ENCODE measurements at places on chromosomes 2 and 18. TPM values are rescaled to one million over a fixed set of nuclear protein-coding genes. Genes with fewer than 3 reads are reported as not detected.

Gene NFATC1
- 36.9 TPM for total RNA-seq

- DNase-seq, result no peak
- H3K4me1 ChIP-seq, result no peaks in the 10 kb centered on the region
- H3K27ac ChIP-seq, result no peak overlapping the region
- H3K27me3 ChIP-seq, result peaks cover 5% of the 10 kb centered on the region
- no peak overlapping the region for H3K4me3 ChIP-seq
- no peaks in the 10 kb centered on the region for H3K36me3 ChIP-seq
These were observed 12.5 kb downstream of the MSTN start for GRCh38 chr2:190050001-190050400.

DNA sequence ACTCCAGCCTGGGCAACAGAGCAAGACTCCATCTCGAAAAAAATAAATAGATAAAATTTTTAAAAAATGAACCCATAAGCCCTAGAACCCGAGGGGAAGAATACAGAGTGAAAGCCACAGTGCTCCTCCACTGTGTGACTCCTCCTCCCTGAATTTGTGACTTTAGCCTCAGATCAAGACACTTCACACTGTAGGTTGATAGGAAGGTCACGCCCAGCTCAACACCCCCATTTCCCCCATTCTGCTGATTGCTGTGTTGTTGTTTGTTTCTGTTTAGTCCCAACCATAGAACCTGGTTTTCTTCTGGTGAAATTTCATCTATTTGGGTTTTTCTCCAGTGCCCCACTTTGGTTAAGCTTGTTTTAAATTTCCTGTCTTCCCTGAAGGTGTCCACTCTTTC, 102.2 kb downstream of the VIT start:
- DNase-seq, result no peak

Gene DYNAP
- total RNA-seq, result not detected

GRCh38 chr2:129829588-129829987, 149.9 kb upstream of the RAB6C start:
- DNase-seq, result no peak
- peaks cover 3% of the 10 kb centered on the region for H3K27me3 ChIP-seq
- H3K4me1 ChIP-seq, result no peaks in the 10 kb centered on the region
- H3K4me3 ChIP-seq, result no peak overlapping the region
- no peak overlapping the region for H3K27ac ChIP-seq

DNA sequence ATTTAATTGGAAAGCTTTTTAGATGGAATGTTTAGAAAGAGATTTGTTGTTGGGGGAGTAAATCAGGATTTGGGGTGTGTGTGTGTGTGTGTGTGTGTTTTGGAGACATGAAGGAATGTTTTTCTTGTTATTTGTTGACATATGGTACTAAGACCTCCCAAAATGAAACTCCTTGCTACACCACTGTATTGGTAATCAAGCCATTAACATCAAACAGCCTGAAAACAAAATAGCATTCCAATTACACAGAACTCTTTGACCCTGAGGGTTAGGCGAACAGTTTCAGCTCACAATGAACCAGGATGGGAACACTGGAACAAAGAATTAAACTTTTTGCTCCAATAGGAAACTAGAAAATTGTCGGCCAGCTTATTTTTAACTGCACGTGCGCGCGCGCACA, 41.7 kb upstream of the DARS1 start:
- H3K4me1 ChIP-seq, result peaks cover 13% of the 10 kb centered on the region
- no peak overlapping the region for H3K27ac ChIP-seq
- DNase-seq, result no peak
- peaks cover 3% of the 10 kb centered on the region for H3K36me3 ChIP-seq
- no peak overlapping the region for H3K4me3 ChIP-seq
- no peaks in the 10 kb centered on the region for H3K27me3 ChIP-seq

DNA sequence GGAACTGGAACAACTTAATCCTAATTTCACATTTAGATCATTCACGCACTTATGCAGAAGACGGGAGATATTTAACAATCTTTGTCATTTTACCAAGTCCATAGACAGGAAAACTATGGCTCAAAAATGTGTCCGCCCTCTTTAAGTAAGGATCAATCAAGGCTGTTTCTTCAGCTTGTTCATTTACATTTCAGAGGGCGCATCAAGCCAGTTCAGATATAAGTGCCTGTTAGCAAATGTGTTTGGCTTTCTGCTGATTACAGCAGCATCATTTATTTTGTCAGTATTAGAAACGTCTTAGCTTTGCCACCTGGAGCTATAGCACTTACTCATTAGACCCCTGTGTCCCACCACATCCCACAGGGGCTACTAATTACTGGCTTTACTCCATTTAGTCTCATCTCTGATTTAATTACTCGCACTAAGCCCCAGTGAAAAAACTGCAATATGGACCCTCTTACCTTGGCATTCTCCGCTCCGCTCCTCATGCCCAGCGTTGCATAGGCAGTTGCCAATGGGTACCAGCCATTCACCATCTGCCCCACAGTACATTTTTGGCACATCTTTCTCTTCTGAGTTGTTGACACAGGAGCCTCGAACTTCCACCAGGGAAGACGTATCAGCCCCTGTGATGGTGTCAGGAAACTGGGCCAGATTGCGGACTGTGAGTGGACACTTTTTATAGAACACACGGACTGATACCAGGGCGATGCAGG, 8.7 kb downstream of the EPHA4 start:
- H3K27me3 ChIP-seq, result peaks cover 16% of the 10 kb centered on the region
- H3K36me3 ChIP-seq, result peaks cover 59% of the 10 kb centered on the region
- no peak for DNase-seq
- peaks cover 32% of the 10 kb centered on the region for H3K4me1 ChIP-seq
- no peak overlapping the region for H3K4me3 ChIP-seq

DNA sequence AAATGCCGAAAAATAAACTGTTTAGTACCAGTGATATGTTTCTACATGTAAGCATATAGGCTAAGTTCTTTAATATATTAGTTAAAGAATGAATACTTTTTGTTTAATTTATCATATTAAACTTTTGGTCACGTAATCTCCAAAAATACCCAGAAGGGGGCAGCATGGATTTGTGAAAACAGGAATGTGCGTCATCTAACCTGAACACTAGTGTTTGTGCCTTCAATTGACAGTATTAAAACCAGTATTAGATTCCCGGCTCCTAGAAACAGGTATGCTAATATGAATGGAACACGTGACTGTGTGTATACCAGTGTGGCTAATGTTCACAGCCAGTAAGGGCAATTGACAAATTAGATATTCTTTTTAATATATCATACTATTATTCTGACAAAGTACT, 51.8 kb downstream of the WDR7 start:
- H3K27ac ChIP-seq, result no peak overlapping the region
- no peaks in the 10 kb centered on the region for H3K27me3 ChIP-seq
- peaks cover 15% of the 10 kb centered on the region for H3K36me3 ChIP-seq
- DNase-seq, result peak; percentile 37

GRCh38 chr18:76859474-76860339, 37.4 kb downstream of the ZNF236 start:
- peak overlapping the region; percentile 3 for H3K4me3 ChIP-seq
- peak; percentile 56 for DNase-seq
- peak overlapping the region; percentile 77 for H3K27ac ChIP-seq
- H3K4me1 ChIP-seq, result peaks cover 29% of the 10 kb centered on the region
- H3K36me3 ChIP-seq, result peaks cover 27% of the 10 kb centered on the region

GRCh38 chr2:227804975-227805374, 8.7 kb upstream of the CCL20 start:
- H3K36me3 ChIP-seq, result no peaks in the 10 kb centered on the region
- peaks cover 3% of the 10 kb centered on the region for H3K27me3 ChIP-seq
- H3K27ac ChIP-seq, result no peak overlapping the region
- DNase-seq, result no peak
- H3K4me3 ChIP-seq, result no peak overlapping the region

- H3K4me1 ChIP-seq, result no peaks in the 10 kb centered on the region
- H3K4me3 ChIP-seq, result no peak overlapping the region
- no peak overlapping the region for H3K27ac ChIP-seq
These were observed 293.4 kb downstream of the XIRP2 start for GRCh38 chr2:167181688-167182087.

Gene TNFAIP6
- total RNA-seq, result not detected

DNA sequence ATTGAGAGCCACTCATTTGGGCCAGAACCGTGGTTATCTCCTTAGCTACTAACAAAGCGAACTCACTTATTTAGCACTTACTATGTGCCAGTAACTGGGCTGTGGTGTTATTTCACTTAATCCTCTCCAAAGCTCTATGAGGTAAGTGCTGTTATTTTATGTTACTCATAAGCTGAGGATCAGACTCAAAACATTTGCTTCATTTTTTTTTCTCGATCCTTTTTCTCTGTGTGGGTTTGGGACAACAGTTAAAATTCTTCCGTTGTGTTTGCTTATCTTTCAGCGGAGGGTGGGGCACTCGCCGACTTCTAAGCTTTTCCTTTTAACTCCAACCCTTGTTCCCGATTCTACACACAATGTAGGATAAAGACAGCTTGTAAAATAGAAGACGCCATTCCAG, 52.8 kb downstream of the TMEM178A start:
- H3K4me3 ChIP-seq, result no peak overlapping the region
- no peaks in the 10 kb centered on the region for H3K4me1 ChIP-seq
- H3K27ac ChIP-seq, result no peak overlapping the region
- H3K36me3 ChIP-seq, result no peaks in the 10 kb centered on the region
- no peak for DNase-seq
- peaks cover 19% of the 10 kb centered on the region for H3K27me3 ChIP-seq

- H3K36me3 ChIP-seq, result peaks cover 8% of the 10 kb centered on the region
- no peak for DNase-seq
- H3K4me1 ChIP-seq, result peaks cover 14% of the 10 kb centered on the region
- no peak overlapping the region for H3K27ac ChIP-seq
These were observed 70.4 kb upstream of the ST3GAL5 start for GRCh38 chr2:85959185-85959584.

Gene DYSF
- 0.12 TPM for total RNA-seq

Gene ASXL3
- not detected for total RNA-seq

DNA sequence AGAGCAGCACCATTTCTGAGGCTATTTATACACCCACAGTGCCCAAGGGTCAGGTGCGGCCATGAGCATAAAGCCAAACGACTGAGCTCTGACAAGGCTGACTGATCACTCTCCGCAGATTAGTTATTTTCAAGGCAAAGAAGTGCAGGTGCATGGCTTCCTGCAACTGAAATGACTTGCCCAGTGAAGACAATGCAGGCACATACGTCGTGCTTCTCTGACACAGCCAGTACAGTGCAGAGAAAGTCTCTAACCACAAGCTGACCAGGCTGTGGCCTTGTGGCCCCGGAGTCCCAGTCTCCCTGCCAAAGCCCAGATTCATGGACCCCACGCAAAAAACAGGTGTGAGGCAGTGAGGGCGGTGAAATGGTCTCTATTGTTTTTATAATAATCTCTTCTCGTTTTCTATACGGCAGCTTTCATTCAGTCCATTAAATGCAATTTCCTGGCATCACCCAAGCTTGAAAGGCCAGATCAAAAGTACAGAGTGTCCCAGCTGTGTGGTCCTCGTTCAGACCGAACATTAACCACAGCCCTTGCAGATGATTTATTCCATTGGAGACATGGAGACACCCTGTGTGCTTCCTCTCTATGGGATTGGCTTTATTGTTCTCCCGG, 447.0 kb upstream of the ID2 start:
- peaks cover 23% of the 10 kb centered on the region for H3K4me1 ChIP-seq
- H3K27me3 ChIP-seq, result peaks cover 5% of the 10 kb centered on the region
- no peak overlapping the region for H3K27ac ChIP-seq
- H3K36me3 ChIP-seq, result no peaks in the 10 kb centered on the region
- no peak for DNase-seq
- H3K4me3 ChIP-seq, result no peak overlapping the region

DNA sequence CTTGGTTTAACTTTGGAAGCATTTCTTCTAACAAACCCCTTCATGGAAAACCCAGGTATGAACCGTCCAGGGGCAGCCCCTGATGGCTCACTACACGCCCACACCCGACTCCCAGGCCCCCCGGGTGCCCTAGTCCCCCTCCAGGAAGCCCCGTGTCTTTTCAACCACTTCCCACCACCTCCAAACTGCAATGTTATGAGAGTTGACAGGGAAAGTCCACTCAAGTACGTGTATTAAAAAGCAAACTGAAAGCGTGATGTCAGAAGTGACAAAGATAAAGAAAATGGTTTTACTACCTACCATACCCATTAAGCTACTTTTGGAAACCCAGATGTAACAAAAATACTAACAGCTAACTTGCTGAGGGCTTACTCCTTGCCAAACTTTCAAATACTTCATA, 51.5 kb downstream of the L3MBTL4 start:
- H3K36me3 ChIP-seq, result no peaks in the 10 kb centered on the region
- no peak overlapping the region for H3K4me3 ChIP-seq
- no peaks in the 10 kb centered on the region for H3K4me1 ChIP-seq
- H3K27ac ChIP-seq, result no peak overlapping the region
- no peak for DNase-seq

DNA sequence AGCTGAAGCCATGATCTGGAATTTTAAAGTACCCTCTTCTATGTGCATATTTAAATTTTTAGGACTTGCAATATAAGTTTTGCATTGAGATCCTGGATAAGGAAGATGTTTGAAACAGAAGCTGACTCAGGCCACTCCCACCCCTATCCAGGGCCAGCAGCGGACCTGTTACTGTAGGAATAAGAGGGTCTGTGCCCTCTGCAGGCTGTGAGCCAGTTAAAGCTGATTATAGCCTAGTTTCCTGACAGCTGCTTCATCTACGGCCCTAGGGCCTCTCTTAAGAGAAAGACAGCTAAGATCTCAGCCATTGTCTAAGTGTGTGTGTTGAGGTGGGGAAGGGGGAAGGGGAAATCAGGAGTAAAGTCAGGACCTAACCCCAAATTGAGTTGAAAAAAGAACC, 234.0 kb downstream of the HAUS1 start:
- peaks cover 5% of the 10 kb centered on the region for H3K36me3 ChIP-seq
- DNase-seq, result no peak
- H3K27me3 ChIP-seq, result peaks cover 54% of the 10 kb centered on the region

GRCh38 chr2:97900806-97901205, 94.9 kb downstream of the TMEM131 start:
- DNase-seq, result no peak
- H3K27me3 ChIP-seq, result no peaks in the 10 kb centered on the region
- H3K4me3 ChIP-seq, result no peak overlapping the region
- peaks cover 21% of the 10 kb centered on the region for H3K36me3 ChIP-seq
- no peaks in the 10 kb centered on the region for H3K4me1 ChIP-seq

GRCh38 chr2:134406311-134406710, 152.4 kb downstream of the MGAT5 start:
- H3K27me3 ChIP-seq, result no peaks in the 10 kb centered on the region
- no peak overlapping the region for H3K4me3 ChIP-seq
- H3K27ac ChIP-seq, result no peak overlapping the region
- no peak for DNase-seq
- H3K4me1 ChIP-seq, result peaks cover 30% of the 10 kb centered on the region

DNA sequence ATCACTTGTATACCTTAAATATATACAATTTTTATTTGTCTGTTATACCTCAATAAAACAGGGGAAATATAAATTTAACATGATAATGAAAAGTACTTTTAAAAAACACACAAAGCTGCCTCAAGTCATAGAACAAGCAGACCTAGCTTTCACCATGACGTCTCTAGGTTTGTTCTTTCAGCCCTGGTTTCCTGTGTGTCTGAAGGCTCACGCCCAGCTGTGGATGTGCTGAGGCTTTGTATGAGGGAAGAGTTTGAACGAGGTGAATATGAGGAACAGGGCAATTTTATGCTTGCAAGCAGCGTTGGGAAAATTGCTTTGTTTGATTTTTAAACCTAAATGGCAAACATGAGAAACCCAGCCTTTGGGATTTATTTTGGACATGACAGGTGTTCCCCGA, 15.3 kb downstream of the SH3RF3 start:
- H3K36me3 ChIP-seq, result no peaks in the 10 kb centered on the region
- peaks cover 27% of the 10 kb centered on the region for H3K27me3 ChIP-seq
- H3K4me1 ChIP-seq, result peaks cover 30% of the 10 kb centered on the region
- H3K4me3 ChIP-seq, result no peak overlapping the region

Gene MEP1B
- total RNA-seq, result not detected

Measured in activated CD4-positive, alpha-beta T cell treated with anti-CD3 and anti-CD28 coated beads, Interleukin-2, amount 10 ng/mL, durations not matched to agents 7 days and 5 days (primary cell).